ENCODE measurements at places on chromosomes 1 and 21.

GRCh38 chr1:172320733-172321132 is 99.8 kb upstream of the C1orf105 start:
- no peak for DNase-seq

DNA sequence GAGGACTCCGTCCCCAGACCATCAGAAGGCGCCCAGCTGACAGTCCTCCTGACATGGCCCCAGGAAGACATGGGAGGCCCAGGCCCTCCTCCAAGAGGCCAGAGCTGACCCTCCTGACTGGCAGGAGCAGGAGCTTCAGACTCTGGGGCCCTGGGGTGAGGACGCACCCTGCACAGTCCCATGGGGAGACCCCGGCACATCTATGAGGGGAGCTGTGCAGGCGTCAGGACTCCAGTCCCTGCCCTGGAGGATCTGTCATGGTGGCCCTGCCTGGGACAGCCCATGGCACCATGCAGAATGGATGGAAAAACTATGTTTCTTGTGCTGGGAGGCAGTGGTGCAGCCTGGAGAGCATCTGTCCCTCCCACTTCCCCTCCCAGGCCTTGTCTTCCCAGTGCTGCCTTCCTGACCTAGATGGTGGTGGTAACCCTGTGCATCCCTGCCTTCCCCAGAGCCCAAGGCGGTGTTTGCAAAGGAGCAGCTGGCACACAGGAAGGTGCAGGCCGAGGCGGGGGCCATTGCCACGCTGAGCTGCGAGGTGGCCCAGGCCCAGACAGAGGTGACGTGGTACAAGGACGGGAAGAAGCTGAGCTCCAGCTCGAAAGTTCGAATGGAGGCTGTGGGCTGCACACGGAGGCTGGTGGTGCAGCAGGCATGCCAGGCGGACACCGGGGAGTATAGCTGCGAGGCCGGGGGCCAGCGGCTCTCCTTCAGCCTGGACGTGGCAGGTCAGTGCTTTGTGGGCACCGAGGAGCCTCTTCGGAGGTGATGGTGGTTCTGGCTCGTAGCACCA is 41.9 kb downstream of the OBSCN start:
- DNase-seq = no peak

DNA sequence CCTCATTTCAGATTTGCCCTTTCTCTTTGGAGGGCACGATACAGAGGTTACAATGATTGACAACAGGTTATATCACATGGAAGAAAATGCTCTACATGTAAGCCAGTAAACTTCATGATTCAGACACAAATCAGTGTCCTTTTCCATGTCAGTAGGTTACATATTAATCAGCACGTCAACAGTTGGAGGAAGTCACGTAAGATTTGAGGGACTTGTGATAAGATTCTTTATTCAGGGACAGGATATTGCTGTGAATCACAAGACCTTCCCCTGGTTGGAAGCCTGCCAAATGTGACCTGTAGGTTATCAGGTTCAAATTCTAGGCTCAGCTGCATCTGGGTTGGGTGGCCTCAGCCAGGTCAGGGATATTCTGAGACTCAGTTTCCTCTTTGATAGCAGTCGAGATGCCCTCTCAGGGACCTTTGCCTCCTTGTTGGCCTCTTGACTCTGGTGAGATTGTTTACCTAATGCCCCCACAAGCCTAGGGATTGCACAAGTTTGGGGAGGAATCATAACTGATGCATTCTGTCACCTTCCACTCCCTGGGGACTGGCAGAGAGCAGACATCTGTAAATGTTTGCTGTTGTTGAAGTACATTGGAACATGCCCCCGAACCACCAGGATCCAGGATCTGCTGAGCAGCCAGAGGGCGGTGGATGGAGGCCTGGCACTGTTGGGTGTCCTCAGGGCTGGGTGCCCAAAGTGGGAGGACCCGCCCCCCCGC is 31.9 kb downstream of the SERINC2 start:
- DNase-seq = no peak

GRCh38 chr1:209659909-209660308 is 7.7 kb upstream of the LAMB3 start:
- no peak for DNase-seq

DNA sequence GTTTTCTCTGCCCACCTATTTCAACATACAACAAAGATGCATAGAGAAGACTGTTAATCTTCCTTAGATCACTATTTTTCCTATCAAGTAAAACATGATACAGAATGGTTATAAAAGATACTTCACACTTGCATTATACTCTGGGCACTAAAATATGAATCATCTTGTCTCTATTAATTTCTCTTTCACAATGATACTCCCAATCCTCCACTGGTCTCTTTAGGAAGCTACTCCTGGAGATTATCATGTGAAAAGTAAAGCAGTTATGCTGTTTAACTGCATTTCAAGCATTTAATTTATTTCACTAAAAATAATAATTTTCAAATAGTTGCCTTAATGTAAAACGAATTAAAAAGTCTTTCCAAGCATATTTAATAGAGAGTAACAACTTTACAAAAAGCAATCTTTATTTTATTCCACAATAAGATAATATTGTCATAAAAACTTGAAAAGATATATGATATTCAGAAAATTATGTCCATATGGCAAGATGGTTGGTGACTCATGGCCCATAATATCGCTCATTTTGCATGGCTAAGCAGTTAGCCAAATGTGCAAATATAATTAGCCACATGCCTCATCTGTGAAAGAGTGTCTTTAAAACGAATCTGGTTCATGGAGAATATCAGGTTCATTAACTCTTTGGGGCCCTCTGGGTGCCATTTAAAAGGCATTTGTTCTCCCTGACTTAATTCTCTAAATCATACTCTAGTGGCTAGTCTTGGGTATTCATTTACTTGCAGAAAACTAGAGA is 1569.0 kb upstream of the B3GALT2 start:
- DNase-seq = no peak

DNA sequence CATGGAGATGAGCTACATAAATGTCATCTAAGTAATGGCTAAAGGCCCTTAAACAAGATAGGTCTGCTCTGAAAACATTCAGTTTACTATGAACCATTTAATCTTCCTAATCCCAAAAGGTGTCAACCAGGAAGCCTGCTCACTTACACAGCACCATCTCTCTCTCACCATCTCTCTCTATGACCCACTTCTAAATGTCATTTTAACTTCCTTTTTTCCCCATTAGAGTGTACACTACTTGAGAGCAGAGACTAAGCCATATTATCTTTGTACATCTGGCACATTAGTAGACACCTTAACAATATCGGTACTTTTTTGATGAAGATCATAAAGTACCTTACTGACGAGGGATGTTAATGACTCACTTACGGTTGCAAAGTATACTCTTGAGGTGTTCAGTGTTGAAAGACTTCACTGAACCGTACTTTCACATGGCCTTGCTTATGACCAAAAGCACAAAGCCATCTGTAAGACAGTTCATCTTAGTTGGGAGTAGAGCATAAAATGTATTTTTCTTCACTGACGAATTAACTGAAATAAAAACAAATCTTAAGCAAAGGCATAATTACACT is 25.4 kb downstream of the FBXO42 start:
- no peak for DNase-seq

DNA sequence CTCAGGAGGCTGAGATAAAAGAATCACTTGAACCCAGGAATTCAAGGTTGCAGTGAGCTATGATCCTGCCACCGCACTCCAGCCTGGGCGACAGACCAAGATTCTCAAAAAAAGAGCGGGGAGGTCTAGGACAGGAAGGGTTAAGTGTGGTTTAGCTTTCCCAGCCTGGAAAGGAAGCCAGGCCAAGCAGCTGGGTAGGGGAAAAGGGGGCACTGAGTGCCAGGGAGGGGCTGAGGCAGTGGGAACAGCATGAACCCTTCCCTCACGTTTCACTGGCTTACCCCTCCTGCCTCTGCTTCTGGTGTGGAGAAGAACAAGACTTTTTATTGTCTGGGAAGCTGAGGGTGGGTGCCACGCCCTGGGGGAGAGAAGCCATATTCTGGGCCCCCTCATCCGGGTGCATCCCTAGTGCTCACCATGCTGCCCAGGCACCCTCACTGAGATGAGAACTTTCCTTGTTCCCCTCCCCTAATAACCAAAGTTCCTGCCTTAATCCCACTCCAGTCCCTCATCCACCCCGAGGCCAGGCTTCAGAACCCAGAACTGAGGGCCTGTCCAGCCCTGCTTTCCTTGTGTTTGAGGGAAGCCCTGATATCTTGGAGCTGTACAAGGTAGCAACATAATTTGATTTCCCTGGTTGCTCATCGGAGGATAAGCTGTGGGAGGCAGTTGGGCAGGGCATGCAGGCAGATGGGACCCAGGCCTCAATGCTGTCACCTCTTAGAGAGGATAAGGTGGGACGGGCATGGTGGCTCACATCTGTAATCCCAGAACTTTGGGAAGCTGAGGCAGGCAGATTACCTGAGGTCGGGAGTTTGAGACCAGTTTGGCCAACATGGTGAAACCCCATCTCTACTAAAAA is 2.0 kb upstream of the LMNA start:
- no peak for DNase-seq

- no peak for DNase-seq
These were observed 18.0 kb downstream of the SLAMF1 start for GRCh38 chr1:160628799-160629263.

DNA sequence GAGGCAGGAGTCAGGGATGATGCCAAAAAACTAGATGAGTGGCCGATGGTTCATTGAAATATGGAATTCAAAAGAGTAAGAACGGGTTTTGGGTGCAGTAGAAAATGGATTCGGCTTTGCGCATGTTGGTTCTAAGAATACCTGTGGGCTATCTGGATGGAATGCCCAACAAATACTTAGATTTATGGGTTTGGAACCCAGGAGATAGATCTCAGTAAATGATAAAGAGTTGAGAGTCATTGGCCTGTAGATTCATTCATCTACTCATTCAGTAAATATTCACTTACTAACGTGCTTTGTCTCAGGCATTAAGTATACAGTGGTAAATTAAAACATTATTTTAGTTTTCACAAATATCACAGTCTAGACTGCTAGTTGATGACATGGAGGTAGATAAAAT is 247.7 kb downstream of the NFIA start:
- no peak for DNase-seq

DNA sequence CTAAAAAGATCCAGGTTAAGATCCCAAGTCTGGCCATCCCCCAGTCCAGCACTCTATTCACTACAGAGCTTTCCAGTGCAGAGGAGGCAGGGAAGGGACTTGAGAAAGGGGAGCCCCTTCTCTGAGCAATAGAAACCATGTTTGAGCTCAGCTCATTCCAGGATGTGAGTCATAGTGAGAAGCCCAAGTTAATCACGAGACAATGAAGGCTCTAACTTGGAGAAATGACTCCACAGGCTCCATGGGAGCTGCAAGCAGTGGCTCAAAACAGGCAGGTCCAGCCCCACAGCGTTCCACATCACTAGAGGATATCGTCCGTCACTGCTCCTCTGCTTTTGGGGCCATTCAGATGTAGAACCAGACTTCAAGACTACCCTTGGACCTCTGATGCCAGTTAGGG is 59.1 kb downstream of the CAMK2N1 start:
- DNase-seq = no peak

DNA sequence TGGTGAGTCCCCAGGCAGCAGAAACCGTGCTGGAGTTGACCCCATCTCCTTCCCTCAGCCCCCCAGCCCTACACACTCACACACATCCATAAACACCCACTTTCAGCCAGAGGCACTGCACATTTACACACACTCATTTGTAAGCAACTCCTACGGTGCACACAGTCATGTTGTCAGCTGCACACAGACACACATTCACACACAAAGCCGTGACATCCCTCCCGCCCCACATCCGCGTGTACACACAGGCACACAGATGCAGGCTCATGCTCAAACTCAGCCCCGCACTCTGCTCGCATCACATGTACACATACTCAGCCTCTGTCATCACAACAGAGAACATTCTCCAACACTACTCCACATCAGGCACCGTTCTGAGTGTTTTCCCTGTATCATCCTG is 47.6 kb downstream of the LACTBL1 start:
- no peak for DNase-seq

DNA sequence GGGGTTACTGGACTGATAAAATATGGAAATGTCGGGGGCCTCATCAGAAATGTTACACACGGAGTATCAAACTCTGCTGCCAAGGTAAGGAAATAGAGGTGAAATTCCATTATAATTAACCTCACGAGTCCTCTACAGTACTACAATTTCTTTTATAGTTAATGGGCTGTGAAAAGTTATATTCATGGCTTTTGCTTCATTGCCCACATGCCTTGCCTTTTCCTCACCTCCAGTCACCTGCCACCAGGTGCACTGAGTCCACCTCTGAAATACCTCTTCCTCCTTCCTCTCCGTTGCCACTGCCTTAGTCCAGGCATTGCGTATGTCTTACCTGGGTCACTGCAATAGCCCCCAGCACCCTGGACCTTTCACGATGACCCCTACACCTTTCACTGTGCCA is 186.9 kb downstream of the VPS13D start:
- DNase-seq = no peak

- DNase-seq = peak; percentile 80
These were observed 62.0 kb upstream of the RASAL2 start for GRCh38 chr1:178031856-178032320.

DNA sequence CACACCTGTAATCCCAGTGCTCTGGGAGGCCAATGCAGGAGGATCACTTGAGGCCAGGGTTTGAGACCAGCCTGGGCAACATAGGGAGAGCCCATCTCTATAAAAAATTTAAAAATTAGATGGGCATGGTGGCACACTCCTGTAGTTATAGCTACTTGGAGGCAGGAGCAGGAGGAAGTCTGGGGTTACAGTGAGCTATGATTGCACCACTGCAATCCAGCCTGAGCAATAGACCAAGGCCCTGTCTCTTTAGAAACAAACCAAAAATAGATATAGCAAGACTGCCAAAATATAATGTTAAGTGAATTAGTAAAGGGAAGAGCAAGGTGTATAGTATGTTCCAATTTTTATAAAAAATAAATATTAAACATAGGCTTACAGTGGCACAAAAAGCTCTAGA is 28.8 kb downstream of the PLEKHO1 start:
- no peak for DNase-seq

DNA sequence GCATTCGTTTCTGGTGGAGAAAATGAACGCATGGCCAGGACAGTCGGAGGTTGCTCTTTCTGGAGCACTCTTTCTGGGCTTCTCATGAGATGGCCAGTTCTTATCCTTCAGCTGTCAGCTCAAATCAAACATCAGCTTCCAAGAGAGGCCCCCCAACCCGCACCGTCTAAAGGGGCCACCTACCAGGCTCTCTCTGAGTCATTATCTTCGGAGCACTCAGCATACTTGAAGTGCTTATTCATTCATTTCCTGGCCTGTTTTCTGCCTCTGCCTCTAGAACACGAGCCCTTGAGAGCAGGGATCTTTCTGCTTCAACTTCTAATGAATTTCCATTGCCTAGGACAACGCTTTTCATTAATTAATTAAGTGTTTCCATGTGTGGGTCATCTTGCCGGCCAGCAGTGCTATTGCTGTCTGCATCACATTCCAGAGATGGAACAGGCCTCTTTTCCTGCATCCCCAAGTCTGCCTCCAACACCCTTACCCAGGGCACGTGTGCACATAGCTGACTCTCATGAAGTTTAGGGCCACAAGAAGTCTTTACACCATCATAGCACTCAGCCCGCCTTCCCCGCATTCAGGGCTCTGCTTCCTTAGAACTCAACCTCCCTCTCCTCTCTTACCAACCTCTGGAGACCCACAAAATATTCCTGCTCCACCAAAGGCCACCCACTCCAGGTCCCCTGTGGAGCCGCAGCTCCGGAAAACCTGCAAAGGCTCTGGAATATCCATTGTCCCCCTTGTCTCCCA is 52.1 kb upstream of the LAPTM5 start:
- DNase-seq = no peak
